Spleen (tissue), 13 donors: ENCODE measurements at places on chromosomes 5 and 9. TPM values are rescaled to one million over a fixed set of nuclear protein-coding genes. Genes with fewer than 3 reads are reported as not detected.
A peak's percentile ranks its signal among the peaks of the same experiment; 100 is the strongest.

DNA sequence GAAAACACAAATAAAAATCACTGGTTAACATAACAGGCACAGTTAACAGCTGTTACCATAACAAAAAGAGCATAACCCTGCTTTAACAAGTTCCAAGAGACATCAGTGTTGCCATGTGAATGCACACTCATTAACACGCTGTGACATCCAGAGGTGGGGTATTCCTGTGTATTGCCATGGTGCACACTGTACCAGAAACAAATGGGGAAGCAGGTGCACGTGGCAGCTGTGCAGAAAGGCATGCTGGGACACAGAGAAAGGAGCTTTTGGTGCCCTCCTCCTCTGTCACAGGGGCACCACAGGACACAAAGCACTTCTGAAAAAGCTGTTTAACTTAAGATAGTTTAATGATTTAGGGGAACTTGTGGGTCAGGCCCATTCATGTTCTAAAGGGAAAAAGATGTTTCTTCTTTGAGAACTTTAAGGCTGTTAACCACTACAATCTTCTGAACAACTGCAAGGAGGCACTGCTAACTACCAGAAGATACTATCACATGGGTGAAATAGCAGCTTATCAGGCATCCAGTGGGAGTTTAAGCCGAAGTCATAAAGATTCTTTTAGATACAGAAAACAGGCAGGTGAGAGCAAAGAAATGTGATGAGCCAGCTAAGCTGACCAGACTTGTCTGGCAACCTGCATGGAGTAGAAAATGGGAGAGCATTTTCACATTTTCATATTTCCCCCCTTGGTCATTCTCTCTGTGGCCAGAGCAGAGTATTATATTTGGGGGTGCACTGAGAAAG, 56.4 kb upstream of the GOLPH3 start:
- H3K36me3 ChIP-seq, result peaks cover 34% of the 10 kb centered on the region
- no peak overlapping the region for H3K4me3 ChIP-seq
- no peaks in the 10 kb centered on the region for H3K27me3 ChIP-seq

DNA sequence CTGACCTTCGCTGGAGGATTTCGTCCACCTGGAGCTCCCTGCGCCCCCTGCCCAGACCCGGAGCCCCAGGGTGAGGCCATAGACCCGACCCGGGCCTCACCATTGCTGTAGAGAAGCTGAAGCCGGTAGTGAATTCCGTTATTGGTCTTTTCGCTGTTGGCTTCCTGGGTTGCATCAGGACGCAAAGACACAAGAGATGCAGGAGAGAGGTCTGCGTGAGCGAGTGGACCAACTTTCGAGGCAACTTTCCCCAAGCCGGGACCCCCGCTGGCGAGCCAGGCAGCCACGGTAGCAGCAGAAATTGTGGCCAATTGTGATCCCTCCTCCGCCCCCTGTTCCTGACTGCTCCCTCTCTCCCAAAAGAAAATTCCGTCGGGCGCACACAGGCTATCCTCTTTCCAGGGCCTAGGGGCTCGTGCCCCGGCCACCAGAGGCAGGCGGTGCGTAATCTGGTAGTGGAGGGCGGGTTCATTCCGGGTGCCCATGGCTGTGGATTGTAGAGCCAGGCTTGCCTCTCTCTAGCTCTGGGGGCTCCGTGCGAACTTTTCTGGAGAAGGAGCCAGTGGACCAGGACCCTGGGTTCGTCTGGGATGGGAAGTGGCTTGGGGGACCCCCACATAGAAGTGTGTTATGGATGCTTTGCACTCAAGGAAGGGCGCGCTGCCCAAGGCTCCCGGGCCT, 3.3 kb downstream of the EBF1 start:
- peak overlapping the region; percentile 90 for H3K27ac ChIP-seq
- peaks cover 66% of the 10 kb centered on the region for H3K27me3 ChIP-seq
- peaks cover 87% of the 10 kb centered on the region for H3K4me1 ChIP-seq
- peak overlapping the region; percentile 66 for H3K4me3 ChIP-seq
- no peak for DNase-seq

DNA sequence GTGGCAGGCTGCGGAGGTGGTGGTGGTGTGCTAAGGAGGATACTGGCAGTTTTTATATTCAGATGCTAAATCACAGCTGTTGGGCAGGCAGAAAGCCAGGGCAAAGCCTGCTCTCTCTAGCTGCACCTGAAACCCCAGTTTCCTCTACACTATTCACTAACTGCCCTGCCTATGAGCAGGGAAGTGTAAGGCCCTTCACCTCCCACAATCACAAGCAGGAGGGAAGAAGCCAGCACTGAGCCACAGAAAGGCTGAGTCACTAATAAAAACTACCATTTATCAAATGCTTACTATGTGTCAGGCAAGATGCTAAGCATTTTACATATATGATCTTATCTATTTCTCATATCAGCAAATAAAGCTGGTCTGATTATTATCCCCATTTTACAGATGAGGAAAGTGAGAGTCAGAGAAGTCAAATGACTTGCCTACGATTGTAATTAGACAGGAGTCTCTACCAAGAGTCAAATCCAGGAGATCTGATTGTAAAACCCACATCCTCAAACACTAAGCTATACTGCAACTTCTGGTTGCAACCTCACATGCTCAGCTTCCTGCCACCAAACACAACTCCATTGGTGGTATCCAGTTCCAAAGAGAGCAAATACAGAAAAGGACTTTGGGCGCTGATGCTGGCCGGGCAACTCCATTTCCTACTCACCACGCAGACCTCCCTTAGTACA, 17.7 kb upstream of the IL6ST start:
- no peaks in the 10 kb centered on the region for H3K27me3 ChIP-seq
- H3K4me3 ChIP-seq, result no peak overlapping the region
- H3K27ac ChIP-seq, result peak overlapping the region; percentile 62
- H3K36me3 ChIP-seq, result no peaks in the 10 kb centered on the region

Gene EDIL3
- 2.5 TPM for total RNA-seq

DNA sequence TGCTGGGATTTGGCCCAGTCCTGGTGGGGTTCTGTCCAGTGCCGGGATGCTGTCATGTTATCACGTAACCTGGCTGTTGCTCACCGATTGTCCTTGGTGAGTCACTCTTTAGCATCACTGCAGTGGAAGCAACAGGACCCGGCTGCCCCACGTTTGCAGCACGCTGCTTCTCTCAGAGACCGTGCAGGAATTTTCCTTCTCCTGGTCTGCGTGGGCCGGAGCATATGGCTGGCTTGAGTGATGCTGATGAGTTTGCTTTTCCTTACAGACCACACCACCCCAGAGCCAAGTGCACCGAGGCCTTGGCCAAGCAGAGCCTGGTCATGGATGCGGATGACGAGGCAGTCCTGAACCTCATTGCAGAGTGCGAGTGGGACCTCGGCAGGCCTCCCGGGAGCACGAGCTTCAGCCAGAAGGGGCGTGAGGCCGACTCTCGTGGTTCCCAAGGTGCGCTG, 21.4 kb downstream of the CEP72 start:
- no peak overlapping the region for H3K4me3 ChIP-seq
- H3K27me3 ChIP-seq, result no peaks in the 10 kb centered on the region
- peak; percentile 54 for DNase-seq
- H3K36me3 ChIP-seq, result peaks cover 58% of the 10 kb centered on the region
- H3K4me1 ChIP-seq, result no peaks in the 10 kb centered on the region
